ENCODE measurements at places on chromosomes 1 and 21. TPM values are rescaled to one million over a fixed set of nuclear protein-coding genes. Genes with fewer than 3 reads are reported as not detected.

The SLC5A3 gene
- total RNA-seq, result 163 TPM

The NCMAP gene
- not detected for total RNA-seq

The ZYG11A gene
- total RNA-seq, result 2.1 TPM

The CDC20 gene
- 7.6 TPM for total RNA-seq

The TMEM35B gene
- total RNA-seq, result 27.8 TPM

The PRKAA2 gene
- 2.2 TPM for total RNA-seq

The FMO5 gene
- 2.9 TPM for total RNA-seq

The KRTAP11-1 gene
- not detected for total RNA-seq

The CACNA1S gene
- not detected for total RNA-seq

The AIM2 gene
- total RNA-seq, result not detected

The TSPAN1 gene
- total RNA-seq, result 1.2 TPM

The SLC35E2B gene
- 50.2 TPM for total RNA-seq

The GABRD gene
- total RNA-seq, result not detected

The SLC1A7 gene
- not detected for total RNA-seq

The ARF1 gene
- total RNA-seq, result 382 TPM

The PGBD5 gene
- total RNA-seq, result 0.16 TPM

The AGMAT gene
- 0.16 TPM for total RNA-seq

The IL20 gene
- not detected for total RNA-seq

The FCRL1 gene
- not detected for total RNA-seq

The SH2D2A gene
- total RNA-seq, result 0.61 TPM

The OR14K1 gene
- 0.49 TPM for total RNA-seq

The THRAP3 gene
- 119 TPM for total RNA-seq

The TTC34 gene
- total RNA-seq, result 0.16 TPM

The RORC gene
- total RNA-seq, result 0.12 TPM

The CD1E gene
- total RNA-seq, result not detected

The OR2T33 gene
- total RNA-seq, result not detected

The PCP4L1 gene
- total RNA-seq, result not detected

The C1orf94 gene
- under 0.01 TPM for total RNA-seq

The FABP3 gene
- total RNA-seq, result 146 TPM

The CYP4Z1 gene
- not detected for total RNA-seq

The PDPN gene
- 8.0 TPM for total RNA-seq

The DENND2C gene
- total RNA-seq, result 3.6 TPM

The LMNA gene
- 1,347 TPM for total RNA-seq

The HORMAD1 gene
- not detected for total RNA-seq

The UBE2U gene
- not detected for total RNA-seq

The CTSE gene
- total RNA-seq, result not detected

The CCDC24 gene
- 3.0 TPM for total RNA-seq

The OR2AK2 gene
- not detected for total RNA-seq

The GBP6 gene
- total RNA-seq, result 0.16 TPM

The SPATA6 gene
- total RNA-seq, result 10.2 TPM

The OR10Z1 gene
- not detected for total RNA-seq

The AMY1B gene
- not detected for total RNA-seq

The RCSD1 gene
- not detected for total RNA-seq

The TCHH gene
- under 0.01 TPM for total RNA-seq

The RNU1-3 gene
- total RNA-seq, result under 0.01 TPM

The C1orf141 gene
- not detected for total RNA-seq

All from hair follicle dermal papilla cell (primary cell).